ENCODE measurements at places on chromosomes 3 and 15.
A peak's percentile ranks its signal among the peaks of the same experiment; 100 is the strongest.

DNA sequence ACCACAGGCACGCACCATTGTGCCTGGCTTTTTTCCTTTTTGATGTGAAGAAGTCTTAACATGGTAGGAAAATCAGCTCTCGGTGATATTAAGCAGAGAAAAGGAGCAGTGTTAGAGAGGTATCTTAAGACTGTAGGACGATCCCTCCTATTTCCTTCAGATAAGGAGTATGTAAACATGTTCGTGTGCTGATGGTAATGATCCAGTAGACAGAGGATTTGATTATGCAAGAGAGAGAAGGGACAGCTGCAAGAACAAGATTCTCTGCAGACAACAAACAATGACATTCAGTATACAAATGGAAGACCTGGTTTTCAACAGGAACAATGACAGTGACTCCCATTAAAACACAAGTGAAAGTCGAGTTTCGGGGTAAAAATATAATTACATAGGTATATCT lies 95.1 kb upstream of the MELTF start:
- DNase-seq = no peak

- DNase-seq = peak; percentile 75
These were observed 19.8 kb downstream of the MEGF11 start for GRCh38 chr15:66233487-66234415.

- peak; percentile 48 for DNase-seq
These were observed at the start of gene RASGRP1 for GRCh38 chr15:38564557-38565286. Gene RASGRP1, minus strand, starts transcription at chr15:38564814. Its CDS starts 186 bp downstream, at chr15:38564628.

GRCh38 chr3:127534564-127534963 lies 56.0 kb downstream of the TPRA1 start:
- no peak for DNase-seq
